ENCODE measurements at places on chromosomes 5 and 9.
A peak's percentile ranks its signal among the peaks of the same experiment; 100 is the strongest.

- no peak for DNase-seq
These were observed 74.8 kb downstream of the MEF2C start for GRCh38 chr5:88808153-88808552.

DNA sequence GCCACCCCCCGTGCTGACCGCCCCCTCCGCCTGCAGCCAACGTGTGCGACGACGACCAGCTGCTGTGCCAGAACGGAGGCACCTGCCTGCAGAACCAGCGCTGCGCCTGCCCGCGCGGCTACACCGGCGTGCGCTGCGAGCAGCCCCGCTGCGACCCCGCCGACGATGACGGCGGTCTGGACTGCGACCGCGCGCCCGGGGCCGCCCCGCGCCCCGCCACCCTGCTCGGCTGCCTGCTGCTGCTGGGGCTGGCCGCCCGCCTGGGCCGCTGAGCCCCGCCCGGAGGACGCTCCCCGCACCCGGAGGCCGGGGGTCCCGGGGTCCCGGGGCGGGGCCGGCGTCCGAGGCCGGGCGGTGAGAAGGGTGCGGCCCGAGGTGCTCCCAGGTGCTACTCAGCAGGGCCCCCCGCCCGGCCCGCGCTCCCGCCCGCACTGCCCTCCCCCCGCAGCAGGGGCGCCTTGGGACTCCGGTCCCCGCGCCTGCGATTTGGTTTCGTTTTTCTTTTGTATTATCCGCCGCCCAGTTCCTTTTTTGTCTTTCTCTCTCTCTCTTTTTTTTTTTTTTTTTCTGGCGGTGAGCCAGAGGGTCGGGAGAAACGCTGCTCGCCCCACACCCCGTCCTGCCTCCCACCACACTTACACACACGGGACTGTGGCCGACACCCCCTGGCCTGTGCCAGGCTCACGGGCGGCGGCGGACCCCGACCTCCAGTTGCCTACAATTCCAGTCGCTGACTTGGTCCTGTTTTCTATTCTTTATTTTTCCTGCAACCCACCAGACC is 80.2 kb downstream of the NTNG2 start:
- DNase-seq, result no peak

GRCh38 chr9:110276781-110277180 is 20.5 kb upstream of the TXN start:
- peak; percentile 50 for DNase-seq

DNA sequence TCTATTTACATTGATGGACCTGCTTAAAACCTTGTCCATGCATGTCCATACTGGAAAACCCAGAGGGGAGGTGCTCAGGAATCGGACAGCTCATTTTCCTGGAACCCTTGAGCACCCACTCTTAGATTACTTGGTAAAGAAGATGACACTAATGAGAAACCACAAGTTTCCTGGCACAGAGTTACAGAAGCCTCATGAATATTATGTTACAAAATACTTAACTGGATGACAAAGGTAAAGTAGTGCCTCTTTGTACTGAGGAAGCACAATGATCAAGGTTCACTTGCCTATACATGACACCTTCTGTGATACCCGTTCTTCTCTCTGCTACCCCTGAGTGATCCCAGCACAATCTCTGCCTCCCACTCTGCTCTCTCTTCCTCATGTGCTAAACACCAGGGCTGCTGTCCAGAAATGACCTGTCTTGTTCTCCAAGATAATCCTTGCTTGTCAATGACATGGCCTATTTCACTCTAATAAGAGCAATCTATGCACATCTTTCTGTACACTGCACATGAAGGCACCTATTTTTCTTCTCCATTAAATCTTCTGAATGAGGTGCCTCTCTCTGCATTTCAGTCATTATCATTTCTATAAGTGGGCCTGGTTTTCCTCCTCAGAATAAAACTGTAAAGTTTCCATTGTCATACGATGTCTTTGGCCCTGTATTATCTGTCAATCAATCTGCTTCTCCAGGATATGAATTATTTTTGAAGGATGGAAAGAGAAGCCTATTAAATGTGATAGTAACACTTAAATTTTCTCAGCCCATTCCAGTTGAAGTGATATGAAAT is 684.0 kb upstream of the ACO1 start:
- DNase-seq, result no peak

DNA sequence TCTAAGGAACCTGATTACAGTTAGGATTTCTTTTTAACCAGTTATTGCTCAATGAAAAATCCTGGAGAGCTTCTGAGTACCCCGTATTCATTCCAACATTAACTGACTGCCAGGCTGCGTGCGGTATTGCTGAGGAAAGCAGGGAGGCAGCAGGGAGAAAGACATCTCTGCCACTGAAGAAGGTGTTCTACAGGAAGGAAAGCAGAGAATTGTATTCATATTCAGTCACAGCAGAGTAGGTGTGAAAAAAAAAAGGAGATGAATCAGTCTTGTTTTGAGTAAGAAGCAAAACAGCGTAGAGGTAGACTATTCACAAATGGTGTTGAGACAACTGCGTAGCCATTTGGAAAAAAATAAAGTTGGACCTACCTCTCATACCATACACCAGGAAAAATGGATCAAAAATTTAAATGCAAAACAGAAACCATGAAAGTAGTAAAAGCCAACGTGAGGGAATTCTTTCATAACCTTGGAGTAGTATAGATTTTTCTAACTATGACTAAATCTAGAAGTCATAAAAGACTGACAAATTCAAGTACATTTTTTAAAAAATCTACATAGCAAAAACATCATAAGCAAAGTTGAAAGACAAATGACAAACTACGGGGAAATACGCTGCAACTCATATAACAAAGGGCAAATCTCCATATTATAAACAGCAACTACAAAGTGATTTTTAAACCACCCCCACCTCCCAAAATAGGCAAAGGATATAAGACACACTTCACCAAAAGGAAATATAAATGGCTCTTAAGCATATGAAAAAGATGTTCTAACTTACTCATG is 9.9 kb upstream of the NR4A3 start:
- no peak for DNase-seq

GRCh38 chr9:128408963-128409431 is 11.7 kb upstream of the CERCAM start:
- DNase-seq, result no peak

GRCh38 chr9:127587966-127588365 is 24.1 kb upstream of the STXBP1 start:
- DNase-seq, result no peak

GRCh38 chr5:72543365-72543764 is 36.2 kb upstream of the ZNF366 start:
- no peak for DNase-seq

DNA sequence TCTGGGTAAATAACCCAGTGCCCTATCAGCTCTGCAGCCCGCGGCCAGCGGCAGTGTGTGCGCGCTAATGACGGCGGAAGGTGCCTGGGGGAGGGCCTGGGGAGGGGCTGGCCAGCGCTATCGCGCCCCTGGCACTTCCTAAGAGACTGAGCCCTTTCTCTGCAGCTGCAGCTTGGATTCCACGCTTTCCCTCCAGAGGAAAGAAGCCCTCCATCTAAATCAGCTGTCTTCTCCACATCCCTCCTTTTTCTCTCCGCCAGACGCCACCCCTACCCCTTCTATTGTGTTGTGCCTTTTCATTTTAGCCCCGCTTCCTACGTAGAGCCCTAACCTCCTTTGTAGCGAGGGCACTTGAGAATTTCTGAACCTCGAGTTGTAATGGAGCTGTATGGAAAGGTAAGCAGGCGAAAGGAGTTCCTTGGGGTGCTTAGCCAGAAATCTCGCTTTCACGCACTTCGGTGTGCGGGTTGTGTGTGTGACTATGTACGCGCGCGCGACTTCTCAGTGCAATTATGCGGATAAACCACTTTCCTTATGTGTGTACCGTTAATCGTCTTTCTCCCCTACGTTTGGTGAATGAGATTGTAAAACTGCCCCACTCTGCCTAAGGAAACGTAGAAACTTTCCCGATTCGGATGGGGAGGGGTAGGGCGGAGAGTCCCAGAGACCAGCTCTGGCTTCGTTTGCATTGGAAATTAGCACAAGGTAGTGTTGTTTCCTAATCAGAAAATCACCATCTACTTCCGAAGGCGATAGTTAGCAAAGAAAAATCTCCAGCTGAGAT is 664 bp upstream of the RAB3C start:
- no peak for DNase-seq

DNA sequence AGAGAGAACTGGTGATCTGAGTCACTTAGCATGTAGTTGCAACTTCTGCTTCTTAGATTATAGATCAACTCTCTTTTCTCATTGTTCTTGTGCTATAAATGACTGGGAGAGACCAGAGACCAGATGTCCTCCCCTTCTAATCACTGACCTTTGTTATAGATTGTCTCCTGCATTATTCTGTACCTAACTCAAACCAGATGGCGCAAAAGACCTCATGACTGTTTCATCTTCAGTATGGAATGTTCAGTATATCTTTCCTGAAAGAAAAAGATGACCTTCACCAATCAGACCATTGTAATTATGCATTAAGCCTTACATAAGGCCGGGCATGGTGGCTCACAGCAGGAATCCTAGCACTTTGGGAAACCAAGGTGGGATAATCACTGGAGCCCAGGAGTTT is 30.5 kb upstream of the ADAM19 start:
- no peak for DNase-seq

DNA sequence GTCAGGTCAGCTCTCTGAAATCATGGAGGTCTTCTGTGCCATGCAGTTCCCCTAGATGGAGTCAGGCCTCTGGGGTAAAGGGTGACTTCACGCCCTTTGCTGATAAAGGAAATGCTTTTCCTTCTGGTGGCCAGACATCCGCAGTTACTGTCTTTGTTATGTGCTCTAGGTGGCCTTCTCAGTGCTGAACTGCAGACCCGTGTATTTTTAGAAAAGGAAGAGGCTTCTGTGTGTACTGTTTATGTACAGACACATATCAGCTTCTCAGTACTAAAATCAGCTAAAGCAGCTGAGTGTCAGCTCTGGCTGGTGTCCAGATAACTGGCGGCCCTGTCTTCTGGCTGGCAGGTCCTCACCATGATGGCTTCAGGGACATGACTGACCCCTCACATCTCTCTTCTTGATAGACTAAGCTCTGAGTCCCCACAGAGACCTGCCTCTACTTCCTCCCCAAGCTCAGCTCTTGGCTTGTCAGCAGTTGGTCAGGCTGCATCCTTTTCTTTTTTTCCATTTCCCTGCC is 75.3 kb downstream of the ARHGAP26 start:
- no peak for DNase-seq

DNA sequence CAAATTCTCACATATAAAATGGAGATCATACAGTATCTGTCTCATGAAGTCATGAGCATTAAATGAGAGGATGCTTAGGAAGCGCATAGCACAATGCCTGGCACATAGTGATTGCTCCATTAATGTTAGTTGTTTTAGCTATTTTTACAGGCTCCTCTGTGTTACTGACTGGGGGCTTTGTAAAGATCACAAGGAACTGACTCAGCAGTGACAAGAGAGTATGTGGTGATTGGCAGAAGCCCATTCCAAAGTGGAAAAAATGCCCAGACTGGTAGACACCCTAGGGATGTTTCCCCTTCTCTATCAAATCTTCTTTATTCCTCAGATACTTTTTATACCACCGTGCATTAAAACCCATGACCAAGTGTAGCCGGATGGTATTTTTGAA is 33.5 kb downstream of the ABLIM3 start:
- DNase-seq, result no peak

DNA sequence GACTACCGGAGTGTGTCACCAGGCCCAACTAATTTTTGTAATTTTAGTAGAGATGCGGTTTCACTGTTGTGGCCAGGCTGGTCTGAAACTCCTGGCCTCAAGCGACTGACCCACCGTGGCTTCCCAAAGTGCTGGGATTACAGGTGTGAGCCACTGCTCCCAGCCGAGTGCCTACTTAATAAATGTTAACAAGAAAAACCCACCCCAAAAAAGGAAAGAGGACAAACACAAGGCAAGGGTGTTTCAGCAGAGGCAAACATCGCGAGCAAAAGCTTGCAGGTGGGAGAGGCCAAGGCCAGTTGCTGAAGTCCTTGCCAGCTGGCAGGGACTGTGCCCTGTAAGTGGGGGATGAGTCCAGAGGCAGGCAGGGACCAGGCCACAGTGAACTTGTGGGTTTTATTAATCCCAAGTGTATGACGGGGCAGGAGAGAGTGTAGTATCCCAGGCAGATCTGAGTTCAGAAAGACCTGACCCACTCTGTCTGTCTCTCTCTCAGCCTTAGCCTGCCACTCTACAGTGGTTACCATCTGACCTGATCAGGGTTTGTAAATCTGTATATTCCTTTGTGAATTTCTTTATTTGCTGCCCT is 6.4 kb upstream of the FPGS start:
- DNase-seq, result no peak

GRCh38 chr9:134730011-134730760 is 88.6 kb downstream of the COL5A1 start:
- DNase-seq, result no peak

DNA sequence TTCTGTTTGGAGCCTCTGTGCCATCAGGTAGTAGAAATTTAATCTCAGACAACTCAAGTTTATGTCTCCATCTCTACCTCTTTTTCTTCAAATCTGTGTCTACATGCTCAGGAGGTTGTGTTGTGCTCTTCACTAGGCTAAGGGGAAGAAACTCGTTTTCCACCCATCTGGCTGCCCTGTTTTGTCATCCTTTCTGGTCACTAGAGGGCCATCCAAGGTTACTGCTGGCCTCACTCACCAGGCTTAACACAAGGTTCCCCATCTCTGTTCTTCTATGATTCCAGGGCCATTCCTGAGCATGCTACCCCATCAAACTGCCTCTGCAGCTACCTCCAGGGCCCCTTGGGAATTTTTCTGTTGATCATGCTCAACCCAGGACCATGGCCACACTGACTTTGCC is 213.3 kb upstream of the FBXL7 start:
- no peak for DNase-seq

GRCh38 chr9:5364294-5365024 is 24.8 kb upstream of the RLN1 start:
- DNase-seq, result no peak

DNA sequence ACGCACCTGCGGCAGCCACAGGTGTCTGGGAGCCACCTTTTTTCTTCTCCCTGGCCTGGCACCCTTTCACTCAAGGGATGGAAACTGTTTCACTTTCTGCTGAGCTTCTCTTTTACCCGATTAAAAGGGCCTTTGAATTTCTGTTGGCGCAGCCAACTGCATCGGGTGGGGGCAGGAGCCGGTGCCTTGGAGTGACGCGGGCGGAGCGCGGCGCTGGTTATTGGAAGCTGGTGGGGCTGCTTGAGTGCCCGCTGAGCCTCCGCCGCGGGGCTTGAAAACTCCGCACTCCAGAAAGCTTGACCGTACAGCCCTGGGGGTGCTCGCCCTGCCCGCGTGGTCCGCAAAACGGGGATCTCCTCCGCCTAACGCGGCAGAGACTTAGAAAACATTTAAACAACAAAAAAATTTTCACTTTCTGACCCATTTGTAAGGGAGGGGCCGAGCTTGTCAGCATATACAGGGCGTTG is 52.0 kb upstream of the TJP2 start:
- DNase-seq, result peak; percentile 40

GRCh38 chr5:54002779-54003178 is 307.6 kb downstream of the ARL15 start:
- no peak for DNase-seq

Data from muscle of arm (tissue), 14 donors.